H4 (cell line): ENCODE measurements at places on chromosomes 12 and 14. TPM values are rescaled to one million over a fixed set of nuclear protein-coding genes. Genes with fewer than 3 reads are reported as not detected.
A peak's percentile ranks its signal among the peaks of the same experiment; 100 is the strongest.

GRCh38 chr12:45582986-45583659, 146.4 kb upstream of the ARID2 start:
- no peak for DNase-seq

DNA sequence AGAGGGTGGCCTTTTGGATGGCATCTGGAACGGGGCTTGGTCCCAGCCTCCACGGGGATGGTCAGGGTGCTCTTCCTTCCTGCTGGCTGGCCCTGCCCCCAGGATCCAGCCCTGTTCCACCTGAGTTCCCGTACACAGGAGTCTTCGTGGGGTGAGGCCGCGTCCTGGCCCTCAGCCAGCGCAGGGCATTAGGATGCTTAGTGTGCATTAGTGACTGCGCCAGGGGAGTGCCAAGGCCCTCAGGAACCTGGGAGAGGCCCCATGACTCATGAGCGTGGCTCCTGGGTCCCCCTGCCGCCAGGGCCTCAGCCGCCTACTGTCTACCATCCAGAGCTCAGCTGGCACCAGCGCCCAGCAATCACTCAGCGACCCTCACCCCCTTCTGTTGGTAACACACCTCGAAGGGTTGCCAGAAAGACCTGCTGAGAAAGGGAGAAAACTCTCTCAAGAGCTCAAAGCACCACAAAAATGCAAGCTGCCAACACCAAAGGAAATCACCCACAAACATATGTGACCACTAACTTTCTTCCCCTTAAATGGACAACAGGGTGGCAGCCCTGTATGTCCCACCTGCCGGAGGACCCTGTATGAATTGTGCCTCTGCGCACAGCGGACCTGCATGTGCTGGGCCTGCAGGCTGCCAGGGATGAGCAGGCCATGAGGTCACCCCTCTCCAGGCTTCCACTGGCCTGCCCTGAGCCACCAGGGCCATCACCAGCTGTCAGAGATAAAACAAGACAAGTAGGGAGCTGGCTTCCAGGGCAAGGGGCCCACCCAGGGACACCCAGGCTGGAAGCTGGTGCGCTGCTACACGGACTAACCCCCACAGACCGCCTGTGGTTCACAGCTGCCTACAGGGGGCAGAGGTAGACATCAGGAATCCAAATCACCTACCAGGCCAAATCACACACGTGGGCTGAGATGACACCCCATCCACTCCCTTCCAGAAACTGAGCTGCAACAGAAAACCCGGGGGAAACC, 28.7 kb downstream of the CCDC85C start:
- peak; percentile 67 for DNase-seq

DNA sequence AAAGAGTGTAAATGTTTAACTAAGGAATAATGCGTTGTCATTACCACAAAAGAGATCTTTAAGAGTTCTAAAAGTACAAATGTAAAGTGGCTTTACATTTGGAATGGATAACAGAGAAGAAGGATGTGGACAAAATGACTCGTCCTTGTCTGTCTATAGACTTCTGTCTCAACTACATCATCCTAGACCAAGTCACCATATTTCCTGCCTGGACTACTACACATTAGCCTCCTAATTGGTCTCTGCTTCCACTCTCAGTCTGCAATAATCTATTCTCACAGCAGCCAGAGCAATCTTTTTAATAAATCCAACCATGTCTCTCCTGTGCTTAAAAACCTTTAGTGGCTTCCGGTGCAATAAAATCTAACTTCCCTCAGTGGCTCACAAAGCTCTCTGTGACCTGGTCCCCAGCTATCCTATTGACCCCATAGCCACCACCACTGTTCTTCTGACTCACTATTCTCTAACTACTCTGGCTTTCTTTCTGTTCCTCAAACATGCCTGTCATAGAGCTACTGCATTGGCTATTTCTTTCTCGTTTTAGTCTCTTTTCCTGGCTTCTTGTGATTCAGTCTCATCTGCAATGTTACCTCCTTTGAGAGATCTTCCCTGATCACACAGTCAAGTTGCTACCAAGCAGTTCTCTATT, 91.1 kb downstream of the MYF5 start:
- DNase-seq: no peak

- peak; percentile 58 for DNase-seq
Measured at GRCh38 chr14:57871459-57872080, 5.7 kb upstream of the SLC35F4 start.

The CPM gene
- total RNA-seq: 0.45 and 1.7 TPM in 2 replicates

DNA sequence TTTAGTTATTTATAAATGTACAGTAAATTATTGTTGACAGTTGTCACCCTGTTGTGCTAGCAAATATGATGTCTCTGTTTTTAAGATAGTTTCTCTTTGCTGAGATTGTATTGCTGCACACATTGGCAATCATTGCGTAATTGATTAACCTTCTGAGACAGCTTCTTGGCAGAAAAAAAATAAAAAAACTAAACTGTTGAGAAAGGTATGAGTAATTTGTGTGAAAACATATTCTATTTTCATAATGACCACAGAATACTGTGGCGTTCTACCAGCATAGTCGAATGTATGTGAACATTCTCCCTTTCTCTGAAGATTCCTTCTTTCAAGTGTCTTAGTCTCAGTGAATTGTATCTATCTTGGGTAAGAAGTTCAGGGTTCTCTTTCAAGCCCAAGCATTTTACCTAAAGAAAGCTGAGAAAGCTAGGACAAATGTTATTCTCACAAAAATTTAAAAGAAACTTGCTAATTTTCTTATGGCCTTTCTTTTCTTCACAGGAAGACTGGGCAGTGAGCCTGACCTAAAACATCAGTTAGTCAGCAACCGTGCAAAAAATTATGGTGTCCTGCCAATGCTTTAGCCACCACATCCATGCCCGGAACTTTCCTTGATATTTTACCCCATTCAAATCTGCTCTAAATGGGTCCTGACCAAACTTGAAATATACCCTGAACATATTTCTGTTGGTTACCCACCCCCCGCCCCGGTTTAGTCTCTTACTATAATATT, 69.0 kb upstream of the REP15 start:
- DNase-seq: no peak

The BEGAIN gene
- 1.8 TPM in 1 of 2 replicates, not detected in the other for total RNA-seq

DNA sequence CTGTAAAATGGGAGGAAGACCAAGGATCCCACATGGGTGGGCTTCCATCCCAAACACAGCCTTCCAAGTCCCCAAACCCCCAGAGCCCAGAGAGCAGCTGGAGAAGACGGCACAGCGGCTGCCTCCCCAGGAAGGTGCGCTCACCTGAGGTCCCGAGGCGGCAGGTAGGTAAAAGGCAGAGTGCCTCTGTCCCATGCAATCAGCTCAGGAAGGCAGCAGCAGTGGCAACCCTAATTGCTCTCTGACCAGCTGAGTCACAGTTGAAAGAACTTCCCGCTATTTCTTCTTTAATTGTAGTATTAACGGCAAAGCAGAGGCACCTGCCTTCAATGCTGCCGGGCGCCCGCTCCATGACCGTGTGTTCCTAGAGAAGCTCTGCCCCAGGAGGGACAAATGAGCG, 91.1 kb upstream of the BCL11B start:
- DNase-seq: no peak

GRCh38 chr12:109288571-109288970, 20.5 kb downstream of the FOXN4 start:
- DNase-seq: no peak

The EPS8 gene
- 18.8 and 21.5 TPM in 2 replicates for total RNA-seq
